Stimulated activated CD8-positive, alpha-beta memory T cell treated with anti-CD3 and anti-CD28 coated beads, Interleukin-7, amount 100 ng/mL, for 1 hour (primary cell): ENCODE measurements at places on chromosomes 2 and 18.

DNA sequence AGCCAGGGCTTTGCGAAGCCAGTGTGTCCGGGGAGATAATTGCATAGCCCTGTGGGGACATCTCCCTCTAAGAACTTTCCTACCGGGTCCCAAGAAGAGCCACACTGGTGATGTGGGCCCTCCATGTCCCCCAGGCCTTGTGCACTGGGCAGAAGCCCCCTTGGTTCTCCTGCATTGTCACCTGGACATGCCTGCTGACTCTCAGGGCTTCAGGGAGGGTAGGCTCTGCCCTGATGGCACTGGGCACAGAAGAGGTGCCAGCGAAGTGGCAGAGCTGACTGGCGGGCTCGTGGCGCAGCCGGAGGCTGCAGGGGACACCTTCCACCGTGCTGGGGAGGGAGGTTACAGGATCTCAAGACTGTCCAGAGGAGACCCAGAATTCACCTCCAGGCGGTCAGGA lies 28.3 kb downstream of the GLI2 start:
- no peak for DNase-seq

DNA sequence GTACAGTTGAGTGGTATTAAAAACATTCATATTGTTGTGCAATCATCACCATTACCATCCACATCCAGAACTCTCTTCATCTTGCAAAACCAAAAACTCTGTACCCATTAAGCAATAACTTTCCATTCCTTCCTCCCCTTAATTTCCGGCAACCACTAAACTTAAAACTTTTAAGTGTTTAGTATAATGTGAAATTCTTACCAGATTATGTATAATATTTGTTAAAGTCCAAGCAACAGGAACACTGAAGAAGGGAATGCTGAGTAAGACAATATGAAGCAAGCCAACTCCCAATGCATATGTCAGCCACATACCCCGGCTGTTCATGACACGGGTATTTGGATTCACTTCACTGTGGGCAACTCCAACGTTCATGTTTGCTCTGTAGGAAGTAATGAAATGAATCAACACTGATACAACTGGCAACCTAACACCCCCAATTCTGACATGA lies 1.9 kb downstream of the ORMDL1 start:
- DNase-seq = no peak

DNA sequence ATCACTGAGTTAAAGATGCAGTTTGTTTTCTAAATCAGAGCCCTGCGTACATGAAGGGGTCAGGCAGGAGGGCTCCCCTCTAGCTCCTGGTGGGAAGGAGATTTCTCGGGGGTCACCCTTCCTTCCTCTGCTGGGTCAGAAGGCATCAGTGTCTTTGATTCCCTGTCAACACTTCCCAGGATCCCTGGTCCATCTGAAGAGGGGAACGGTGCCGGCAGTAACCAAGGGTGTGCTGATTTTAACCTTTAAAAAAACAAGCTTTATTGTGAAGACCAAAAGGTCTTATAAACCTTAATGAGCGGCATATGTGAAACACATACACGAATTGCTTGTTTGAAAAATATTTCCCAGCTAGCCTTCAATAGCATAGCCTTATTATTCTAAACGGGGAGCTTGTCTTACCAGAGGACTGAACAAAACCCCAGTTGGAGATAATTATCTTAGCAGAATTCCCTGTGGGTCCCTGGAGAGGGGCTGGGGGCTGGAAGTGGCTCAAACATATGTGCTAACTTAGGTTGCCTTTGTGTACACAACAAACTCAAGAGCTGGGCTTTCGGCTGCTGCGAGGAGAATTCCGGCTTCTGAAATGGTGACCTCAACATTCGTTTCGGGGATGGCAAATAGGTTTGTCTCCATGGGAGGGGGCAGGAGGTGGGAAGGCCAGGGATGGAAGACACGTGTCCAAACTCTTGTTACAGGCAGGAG lies 114.9 kb upstream of the MYCN start:
- no peak for DNase-seq

DNA sequence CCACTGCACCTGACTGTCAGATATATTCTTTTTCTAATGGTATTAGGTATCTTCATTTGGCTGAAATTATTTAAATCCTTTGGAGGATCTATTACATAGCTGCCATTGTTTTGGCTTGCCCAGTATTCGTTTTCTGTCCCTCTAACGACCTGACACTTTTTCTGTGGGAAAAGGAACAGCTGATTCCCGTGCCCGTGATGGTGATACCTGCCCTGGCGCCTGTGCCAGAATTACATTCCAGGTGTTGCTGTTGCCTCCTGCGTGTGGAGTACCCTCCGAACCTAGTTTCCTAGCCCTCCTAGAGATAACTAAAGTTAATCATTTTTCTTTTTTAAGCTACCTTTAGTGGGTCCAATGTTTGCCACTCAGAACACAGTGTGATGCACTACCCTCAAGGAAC lies 14.0 kb downstream of the HOXD1 start:
- no peak for DNase-seq

DNA sequence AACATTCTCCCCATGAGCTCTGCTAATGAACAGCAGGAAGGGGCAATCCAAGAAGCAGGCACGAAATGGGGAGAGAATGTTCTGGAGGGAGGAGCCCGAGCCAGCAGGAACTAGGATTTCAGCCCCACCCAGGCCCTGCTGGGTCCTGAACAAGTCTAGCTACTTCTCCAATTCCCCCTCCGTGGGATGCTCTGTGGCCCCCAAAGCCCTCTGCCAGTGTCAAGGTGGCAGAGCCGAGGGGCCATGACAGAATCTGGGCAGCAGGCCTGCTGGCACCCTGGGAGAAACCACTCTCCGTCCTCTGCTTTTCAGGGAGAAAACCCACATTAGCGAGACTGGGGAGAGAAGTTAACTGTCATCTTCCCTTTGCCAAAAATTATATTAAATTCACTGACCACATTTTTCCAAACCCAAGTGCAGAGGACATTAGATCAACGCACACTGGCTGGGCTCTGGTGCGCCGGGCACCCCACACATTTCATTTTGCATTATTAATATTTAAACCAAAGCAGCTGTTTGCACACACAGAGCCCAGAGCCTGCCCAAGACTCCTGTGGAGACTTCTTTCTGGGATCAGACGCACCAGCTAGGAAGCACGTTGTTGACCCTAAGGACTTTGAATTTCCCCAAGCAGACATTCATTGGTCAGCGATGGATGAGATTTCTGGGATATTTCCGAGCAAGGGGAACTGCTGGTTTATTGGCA lies 80.2 kb upstream of the PKDCC start:
- no peak for DNase-seq

- DNase-seq = no peak
These were observed 83.9 kb downstream of the WDSUB1 start for GRCh38 chr2:159202568-159203071.
